Stimulated activated CD4-positive, alpha-beta T cell treated with anti-CD3 and anti-CD28 coated beads, TNF-alpha, amount 100 ng/mL, for 1 hour (primary cell): ENCODE measurements at places on chromosomes 5 and 9.
A peak's percentile ranks its signal among the peaks of the same experiment; 100 is the strongest.

DNA sequence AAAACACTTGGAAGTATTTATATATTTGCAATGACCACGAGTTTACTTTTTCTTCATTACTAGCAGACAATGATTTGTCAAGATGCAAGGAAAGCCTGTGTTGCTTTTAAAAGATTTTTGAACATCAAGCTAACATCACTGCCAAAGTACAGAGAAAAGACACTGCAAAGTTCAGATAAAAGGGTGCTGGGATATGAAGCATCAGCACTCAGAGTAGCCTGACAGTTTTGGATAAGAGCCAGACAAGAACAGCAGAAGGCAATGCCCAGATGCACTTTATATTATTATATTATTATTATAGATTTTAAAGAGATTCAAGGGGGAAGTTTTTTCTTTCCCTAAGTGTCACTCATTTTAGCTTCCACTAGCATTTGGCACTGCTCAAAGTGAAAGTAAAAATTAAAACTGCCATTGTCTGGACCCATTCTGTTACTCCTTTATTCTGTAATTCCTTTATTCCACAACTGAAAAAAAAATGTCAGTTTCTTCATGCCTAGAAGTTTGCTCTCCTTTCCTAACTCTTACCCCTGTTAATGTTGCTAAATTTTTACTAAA lies 240.6 kb downstream of the EFNA5 start:
- no peak for DNase-seq

- DNase-seq, result no peak
These were observed 92.2 kb upstream of the ADAMTS19 start for GRCh38 chr5:129367883-129368282.

DNA sequence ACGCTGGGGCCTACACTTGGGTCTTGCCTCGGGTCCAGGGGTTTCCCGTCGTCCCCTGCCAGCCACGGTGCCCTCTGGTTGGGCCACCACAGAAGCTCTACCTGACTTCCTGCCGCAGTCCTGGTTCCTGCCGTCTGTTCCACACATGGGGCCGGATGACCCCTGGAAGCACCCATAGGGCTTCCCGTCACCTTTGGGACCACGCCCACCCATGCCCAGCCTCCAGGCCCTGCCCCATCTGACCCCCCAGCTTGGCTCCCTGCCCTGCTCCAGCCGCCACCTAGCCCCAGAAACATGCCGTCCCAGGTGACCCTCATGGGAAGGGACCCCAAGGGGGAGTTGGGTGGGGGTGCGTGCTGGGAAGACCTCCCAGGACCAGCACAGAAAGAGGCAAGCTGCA lies 13.7 kb downstream of the MRPL36 start:
- no peak for DNase-seq

- no peak for DNase-seq
These were observed 95.8 kb upstream of the ABCA1 start for GRCh38 chr9:105023788-105024187.

DNA sequence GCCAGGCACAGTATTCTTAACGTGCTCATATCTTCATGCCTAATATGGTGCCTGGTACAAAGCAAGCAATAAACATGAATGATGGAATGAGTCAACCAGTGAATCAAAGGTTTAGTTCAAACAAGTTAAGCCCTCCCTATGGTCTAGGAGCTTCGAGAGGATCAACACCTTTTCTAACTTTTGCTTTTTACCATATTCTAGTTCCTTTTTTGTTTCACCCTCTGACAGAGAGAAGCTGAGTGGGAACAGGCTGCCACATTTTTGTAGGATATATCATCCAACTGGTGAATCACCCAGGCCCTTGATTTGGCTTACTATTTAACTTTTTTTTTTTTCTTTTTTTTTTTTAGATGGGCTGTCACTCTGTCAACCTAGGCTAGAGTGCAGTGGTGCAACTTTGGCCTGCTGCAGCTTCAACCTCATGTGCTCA lies 39.3 kb upstream of the TNC start:
- no peak for DNase-seq

DNA sequence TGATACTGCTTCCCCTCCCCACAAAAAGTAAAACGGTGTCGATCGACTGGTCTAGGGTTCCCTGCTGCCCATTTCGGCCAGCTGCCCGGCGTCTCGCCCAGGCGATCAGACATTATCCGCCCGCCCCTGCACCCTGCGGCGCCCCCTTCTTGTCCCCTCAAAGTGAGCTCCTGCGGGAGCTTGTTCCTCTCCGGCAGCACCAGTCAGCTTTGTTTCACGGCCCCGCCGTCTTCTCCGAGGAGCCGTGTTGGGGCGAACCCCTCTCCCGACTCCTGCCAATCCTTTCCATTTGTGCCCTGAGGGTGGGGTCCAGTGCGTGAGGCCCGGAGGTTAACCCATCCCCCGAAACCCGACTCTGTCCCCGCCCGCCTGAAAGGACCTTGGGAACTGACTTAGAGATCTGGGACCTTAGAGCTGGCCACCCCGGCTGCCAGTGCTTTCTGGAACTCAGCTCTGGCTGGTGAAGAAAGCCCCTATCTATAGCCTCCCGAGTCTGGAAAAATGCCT lies 518 bp downstream of the UBE2B start:
- DNase-seq, result peak; percentile 14

DNA sequence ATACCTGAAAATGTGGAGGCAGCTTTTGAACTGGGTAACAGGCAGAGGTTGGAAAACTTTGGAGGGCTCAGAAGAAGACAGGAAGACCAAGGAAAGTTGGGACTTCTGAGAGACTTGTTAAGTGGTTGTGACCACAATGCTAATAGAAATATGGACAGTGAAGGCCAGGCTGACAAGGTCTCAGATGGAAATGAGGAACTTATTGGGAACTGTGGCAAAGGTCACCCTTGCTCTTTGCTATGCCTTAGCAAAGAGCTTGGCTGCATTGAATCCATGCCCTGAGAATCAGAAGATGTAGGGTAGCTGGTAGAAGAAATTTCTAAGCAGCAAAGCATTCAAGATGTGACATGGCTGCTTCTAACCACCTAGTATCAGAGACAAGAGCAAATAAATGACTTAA lies 244.4 kb upstream of the ADRA1B start:
- DNase-seq, result no peak

GRCh38 chr9:123941524-123942070 lies 11.7 kb upstream of the DENND1A start:
- no peak for DNase-seq

GRCh38 chr5:93151121-93151520 lies 429.9 kb downstream of the NR2F1-AS1 start:
- DNase-seq, result no peak

- no peak for DNase-seq
These were observed 17.8 kb downstream of the NOTCH1 start for GRCh38 chr9:136527721-136528710.

GRCh38 chr5:40652441-40653220 lies 27.1 kb upstream of the PTGER4 start:
- no peak for DNase-seq

DNA sequence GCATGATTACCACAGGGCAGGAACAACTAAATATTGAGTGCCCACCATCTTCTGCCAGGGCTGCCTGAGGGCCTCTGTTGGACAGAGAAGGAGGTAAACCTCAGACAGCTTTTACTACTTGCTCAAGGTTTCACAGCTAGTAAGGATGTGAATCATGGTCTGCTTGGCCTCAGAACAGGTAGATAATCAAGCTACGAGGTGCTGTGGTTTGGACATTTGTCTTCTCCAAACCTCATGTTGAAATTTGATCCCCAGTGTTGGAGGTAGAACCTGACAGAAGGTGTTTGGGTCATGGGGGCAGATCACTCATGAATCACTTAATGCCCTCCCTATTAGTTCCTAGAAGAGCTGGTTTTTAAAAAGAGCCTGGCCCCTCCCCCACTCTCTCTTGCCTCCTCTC lies 541.2 kb upstream of the TRPC7 start:
- DNase-seq, result no peak

DNA sequence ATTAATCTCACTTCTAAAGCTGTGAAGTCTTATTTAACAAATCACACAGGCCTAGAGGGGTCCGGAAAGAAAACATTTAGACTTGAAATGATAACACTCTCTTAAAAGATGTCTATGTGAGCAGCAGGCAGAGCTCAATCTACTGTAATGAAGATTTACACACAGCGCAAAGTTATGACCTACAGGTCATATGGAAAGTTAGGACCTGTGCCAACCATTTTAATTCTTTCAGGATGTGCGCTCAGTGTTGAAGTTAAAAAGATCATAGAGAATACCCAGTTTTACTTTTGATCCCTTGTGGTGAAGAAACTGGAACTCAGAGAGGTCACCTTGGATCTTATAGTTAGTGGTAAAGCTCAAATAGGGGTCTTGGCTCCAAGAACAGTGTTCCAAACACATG lies 3.1 kb upstream of the CREBRF start:
- DNase-seq, result no peak

DNA sequence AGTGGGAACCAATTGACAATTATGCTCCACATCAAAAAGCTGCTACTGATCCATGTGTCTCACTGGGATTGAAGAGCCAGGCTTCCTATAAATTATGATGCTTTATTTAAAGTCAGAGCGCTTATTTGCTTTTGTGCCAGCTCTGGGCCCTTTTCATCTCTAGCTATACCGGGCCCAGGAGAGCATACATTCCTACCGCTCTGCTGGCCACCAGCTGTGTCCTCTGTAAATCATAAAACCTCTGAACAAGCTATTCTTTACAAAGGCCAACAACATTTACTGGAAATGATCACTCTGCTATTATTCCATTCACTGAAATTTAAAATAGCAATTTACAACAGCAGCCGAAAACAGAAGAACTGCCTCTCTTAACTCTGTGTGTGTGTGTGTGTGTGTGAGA lies 86.6 kb downstream of the ZNF608 start:
- no peak for DNase-seq

- no peak for DNase-seq
These were observed 184.1 kb downstream of the MARCHF11 start for GRCh38 chr5:15995341-15996052.

GRCh38 chr9:114290561-114290986 lies 32.3 kb upstream of the ORM1 start:
- DNase-seq, result no peak

DNA sequence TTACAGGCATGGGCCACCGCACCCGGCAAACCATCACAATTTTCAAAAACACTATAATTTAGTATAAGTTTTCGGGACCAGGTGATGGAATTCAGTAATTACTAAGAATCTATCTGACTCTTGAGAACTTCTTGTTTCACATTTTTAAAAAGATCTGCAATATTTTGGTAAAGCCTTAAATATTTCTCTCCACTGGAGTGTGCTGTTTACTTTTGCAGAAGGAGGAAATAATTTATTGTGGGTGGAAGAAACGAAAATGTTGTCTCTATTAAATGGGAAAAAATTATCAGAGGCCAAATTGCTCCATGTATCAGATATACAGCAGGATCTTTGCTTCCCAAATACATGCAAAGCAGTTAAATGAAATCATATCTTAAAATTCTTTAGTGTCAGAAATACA lies 566.8 kb upstream of the CYLC2 start:
- DNase-seq, result no peak

GRCh38 chr9:95511952-95512708 lies 4.6 kb downstream of the PTCH1 start:
- no peak for DNase-seq

- DNase-seq, result no peak
These were observed 11.1 kb downstream of the DOLK start for GRCh38 chr9:128936171-128936865.

- DNase-seq, result no peak
These were observed 326.1 kb downstream of the NSG2 start for GRCh38 chr5:174371600-174372094.

DNA sequence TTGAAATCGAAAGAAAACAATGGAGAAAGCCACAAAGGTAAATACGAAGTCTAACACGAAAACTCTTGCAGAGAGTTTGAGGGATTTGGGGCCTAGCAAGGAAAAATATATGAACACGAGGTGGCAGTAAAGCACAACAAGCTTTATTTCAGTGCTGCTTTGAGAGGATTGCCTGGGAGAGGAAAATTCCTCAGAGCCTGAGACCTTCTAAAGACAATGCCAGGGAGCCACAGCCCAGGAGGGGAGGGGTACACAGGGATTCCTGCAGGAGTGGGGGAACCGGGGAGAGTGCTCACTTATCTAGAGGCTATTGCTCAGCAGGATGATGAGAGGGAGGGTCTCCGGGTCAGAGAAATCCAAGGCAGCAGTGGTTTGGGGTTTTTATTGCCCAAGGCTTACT lies 134.9 kb upstream of the ADCY2 start:
- DNase-seq, result no peak

DNA sequence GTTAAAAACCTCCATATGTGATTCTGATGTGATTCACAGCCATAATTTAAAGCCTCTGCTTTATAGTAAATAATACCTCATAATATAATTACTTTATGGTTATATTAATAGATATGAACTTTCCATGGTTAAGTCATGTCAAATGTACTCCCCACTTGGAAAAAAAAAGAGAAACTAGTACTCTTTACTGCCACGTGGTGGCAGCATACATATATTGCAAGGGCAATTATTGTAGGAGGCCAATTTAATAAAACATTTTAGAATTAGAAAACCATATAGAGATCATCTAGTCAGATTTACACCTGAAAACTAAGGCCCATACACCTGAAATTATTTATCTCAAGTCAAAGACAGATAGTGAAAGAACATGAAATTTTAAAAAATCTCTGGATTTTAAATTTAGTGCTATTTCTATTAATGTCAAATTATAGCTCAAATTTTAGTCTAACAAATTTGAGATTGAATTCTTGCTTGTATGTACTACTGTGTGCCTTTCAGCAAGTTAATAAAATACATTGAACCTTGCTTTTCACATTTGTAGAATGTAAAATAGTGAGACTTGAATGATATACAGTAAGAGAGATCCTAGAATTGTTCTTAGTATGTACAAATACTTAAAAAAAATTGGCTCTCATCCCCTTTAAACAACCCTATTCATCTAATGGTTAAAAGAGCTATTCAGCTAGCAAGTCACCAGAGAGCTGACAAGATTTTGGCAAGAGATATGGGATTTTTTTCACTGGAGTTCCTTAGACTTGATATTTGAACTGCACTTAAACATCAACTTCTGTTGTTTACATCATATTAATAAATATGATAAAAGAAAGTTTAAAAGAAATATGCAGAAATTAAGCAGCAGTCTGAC lies 603.8 kb downstream of the TLE4 start:
- no peak for DNase-seq

- DNase-seq, result no peak
These were observed 43.6 kb downstream of the CCDC192 start for GRCh38 chr5:127746756-127747155.

GRCh38 chr9:122340161-122340560 lies 30.7 kb upstream of the PTGS1 start:
- no peak for DNase-seq

DNA sequence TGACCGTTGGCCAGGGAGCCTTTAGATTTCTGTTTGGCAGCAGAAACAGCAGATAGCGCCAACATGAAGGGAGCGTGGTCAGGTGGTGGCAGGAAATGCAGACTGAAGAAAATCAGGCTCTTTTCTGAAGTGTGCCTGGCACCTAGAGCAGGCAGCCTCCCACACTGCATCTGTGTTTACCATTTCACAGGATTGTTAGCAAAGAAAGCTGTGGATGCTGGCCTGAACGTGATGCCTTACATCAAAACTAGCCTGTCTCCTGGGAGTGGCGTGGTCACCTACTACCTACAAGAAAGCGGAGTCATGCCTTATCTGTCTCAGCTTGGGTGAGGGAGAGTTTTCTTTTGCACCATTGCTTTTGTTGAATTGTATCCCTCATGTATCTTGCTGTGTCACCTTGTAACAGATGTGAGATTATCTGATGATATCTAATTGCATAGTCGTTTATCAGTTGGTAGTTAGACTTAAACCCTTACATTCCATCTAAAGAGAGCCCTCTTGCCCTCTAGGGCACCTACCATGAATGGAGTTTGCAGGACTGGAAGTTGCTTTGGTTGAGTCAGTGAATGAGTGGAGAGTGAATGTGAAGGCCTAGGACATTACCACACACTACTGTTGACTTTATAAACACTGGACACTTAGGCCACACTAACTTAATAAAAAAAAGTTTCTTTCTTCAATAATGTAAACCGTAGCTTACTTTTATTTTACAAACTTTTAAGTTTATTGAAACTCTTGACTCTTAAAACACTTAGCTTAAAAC lies 42.8 kb downstream of the ACO1 start:
- no peak for DNase-seq
